ENCODE measurements at places on chromosomes 2 and 18. TPM values are rescaled to one million over a fixed set of nuclear protein-coding genes. Genes with fewer than 3 reads are reported as not detected.

The MRPL53 gene
- total RNA-seq = 112 TPM

The ZNF407 gene
- total RNA-seq = 2.5 TPM

The RGPD8 gene
- 3.1 TPM for total RNA-seq

The SPATA3 gene
- total RNA-seq = not detected

The LONRF2 gene
- 3.5 TPM for total RNA-seq

The ST6GAL2 gene
- total RNA-seq = 17.5 TPM

The RHOB gene
- total RNA-seq = 297 TPM

The GRHL1 gene
- 0.85 TPM for total RNA-seq

The IL36RN gene
- 0.05 TPM for total RNA-seq

The TMEM185B gene
- total RNA-seq = 48.5 TPM

The TBR1 gene
- total RNA-seq = 0.03 TPM

The AQP12A gene
- not detected for total RNA-seq

The TLX2 gene
- 0.36 TPM for total RNA-seq

The EGR4 gene
- total RNA-seq = 0.09 TPM

The RFTN2 gene
- total RNA-seq = not detected

Data from A549 treated with GW870086 at 1 μM for 4 hours (cell line).